GM04504 (cell line): ENCODE measurements at places on chromosomes 4 and X.
A peak's percentile ranks its signal among the peaks of the same experiment; 100 is the strongest.

DNA sequence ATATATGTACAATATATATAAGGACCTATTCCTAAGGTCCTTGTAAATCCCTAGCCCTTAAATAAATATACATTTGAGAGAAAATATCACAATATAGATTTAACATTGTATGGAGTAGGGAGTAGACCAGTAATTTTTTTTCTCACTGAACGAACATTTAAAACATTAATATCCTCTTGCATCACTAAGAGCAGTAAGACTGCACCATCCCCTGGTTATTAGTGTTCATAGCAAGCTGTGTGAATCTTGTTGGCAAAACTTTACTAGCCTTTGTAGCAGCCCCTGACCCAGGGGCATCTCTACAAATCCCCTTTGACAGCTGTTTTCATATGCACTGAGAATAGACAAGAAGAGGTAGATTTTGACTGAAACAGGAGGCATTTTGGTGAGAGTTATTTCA is 146.5 kb downstream of the IL1RAPL2 start:
- no peak for DNase-seq

DNA sequence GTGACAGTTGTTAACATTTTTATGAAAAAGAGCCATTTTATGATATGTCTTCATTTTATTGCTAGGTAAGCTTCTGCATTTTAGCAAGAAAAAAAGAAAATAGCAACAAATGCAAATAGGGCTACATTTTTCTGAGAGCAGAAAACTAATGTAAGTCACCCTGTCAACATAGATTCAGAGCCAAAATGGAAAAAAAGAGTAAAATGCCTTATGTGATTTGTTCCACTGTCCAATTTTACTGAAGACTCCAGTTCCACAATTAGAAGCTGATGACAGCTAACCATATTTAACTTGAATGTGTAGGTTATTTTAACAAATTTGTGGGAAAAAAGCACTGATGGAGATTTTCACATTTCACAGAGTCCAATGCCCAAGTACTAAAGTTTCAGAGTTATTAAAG is 772.3 kb downstream of the FAT4 start:
- DNase-seq, result no peak

DNA sequence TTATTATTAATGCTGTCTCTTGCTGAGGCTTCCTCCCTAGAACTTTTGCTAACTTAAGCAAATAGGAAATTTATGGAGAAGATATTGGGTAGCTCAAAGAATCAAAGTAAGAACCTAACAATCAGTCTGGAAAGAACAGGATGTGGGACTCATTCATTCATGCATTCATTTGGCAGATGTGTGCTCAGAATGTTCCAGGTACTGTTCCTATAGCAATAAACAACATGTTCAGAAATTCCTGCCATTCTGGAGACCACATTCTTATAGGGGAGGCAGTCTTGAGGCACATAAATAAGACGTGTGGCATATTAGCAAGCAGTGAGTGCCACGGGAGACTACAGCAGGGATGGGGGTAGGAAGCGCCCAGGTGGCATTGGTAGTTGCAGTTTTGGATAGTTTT is 5.0 kb downstream of the GRK4 start:
- no peak for DNase-seq

GRCh38 chr4:141455651-141456050 is 180.7 kb upstream of the IL15 start:
- no peak for DNase-seq

DNA sequence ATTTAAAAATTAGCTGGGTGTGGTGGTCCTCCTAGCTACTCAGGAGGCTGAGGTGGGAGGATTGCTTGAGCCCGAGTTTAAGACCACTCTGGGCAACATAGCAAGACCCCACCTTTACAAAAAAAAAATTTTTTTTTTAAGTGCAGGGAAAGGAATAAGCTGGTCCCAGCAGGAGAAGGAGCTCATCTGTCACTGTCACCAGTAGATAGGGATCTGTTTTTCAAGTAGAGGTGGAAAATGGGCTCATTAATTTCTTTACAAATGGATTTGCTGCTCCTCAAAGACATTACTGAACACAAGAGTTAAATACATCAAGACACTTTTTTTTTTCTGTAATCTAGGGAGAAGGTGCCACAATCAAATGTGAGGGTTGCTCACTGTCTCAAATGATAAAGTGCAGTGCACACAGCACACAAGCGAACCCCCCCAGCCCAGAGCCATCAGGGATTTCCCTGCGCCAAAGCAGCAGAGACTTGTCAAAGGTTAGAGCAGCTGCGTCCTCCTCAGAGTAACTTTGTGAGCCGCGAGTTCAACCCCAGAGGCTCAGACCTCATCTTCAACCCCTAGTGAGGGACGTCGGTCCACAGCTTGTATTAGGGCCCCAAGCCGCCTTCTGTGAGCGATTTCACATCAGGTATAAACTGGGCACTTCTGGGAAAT is 14.3 kb upstream of the MTNR1A start:
- no peak for DNase-seq

GRCh38 chr4:92099861-92100260 is 203.9 kb upstream of the GRID2 start:
- no peak for DNase-seq

DNA sequence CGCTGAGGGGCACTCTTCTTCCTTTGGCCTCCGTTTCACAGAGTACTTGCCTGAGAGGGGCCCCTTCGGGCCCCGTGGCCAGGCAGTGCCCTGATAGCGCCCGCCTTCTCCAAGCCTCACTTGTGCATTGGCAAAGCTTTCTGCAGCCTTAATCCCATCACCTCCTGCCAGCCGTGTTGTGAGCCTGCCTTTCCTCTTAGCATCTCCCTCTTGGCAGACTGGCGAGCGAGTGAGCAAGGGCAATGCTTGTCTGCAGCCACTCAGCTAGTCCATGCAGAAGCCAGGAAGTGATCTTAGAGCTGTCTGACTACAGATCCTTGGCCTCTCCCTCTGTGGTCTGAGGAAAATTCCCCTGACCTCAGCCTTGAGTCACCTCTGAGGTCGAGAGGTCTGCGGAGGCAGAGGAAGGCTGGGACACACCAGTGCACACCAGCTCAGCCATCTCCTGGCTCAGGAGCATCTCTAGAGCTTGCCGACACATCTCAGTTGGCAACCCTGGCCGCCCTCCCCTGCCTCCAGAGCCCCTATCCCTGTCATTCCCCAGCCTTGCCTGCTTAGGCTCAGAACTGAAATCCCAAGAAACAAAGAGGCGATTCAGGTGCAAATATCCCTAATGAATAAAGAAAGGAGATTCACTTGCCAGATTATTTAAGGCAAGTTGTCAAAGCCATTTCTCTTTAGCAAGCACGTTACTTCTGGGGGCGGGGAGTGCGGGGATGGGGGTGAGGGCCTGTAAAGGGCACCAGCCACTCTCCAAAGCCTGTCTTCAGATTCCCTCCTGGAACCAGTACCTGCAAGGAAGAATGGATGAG is 143.5 kb upstream of the MAMLD1 start:
- peak; percentile 29 for DNase-seq

DNA sequence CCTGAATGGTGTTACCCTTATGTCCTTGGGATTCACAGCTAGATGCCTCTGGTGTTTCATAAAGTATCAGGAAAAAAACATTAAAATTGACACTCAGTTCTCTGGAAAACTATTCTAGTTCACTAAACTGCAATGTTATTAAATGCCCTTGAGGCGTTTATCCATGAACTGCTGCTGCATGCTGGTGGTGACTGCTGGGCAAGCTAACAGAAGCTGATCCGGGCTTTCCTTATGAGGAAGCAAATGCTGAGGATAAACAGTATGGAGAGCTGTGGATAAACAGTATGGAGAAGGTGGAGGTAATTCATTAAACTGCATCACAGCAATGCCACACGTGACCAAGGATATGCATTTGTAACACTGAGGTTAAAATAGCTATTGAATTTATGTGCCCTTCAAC is 227.0 kb downstream of the NR3C2 start:
- DNase-seq, result no peak

GRCh38 chr4:8502371-8502770 is 61.8 kb downstream of the TRMT44 start:
- no peak for DNase-seq

GRCh38 chr4:55528491-55528890 is 18.2 kb downstream of the CLOCK start:
- no peak for DNase-seq

GRCh38 chr4:139858436-139859205 is 193.0 kb downstream of the MGST2 start:
- DNase-seq, result no peak

- DNase-seq, result no peak
These were observed 118.3 kb upstream of the PUDP start for GRCh38 chrX:7266288-7266687.

GRCh38 chrX:30364229-30364628 is 55.0 kb upstream of the NR0B1 start:
- no peak for DNase-seq

- DNase-seq, result no peak
These were observed 721.7 kb downstream of the PCDH18 start for GRCh38 chr4:136810626-136811025.

DNA sequence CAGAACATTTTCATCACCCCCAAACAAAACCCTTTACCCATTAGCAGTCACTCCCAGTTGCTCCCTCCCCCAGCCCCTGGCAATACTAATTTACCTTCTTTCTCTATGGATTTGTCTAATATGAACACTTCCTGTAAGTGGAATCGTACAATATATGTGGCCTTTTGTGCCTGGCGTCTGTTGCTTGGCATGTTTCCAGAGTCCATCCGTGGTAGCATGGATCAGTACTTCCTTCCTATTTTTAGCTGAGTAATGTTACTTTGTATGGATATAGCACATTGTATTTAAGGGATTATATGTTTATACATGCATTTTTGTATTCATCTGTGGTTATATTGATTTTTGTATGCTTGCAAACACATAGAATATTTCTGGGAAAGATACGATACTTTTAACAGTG is 48.2 kb downstream of the PPEF1 start:
- no peak for DNase-seq

GRCh38 chr4:153521999-153522801 is 56.0 kb downstream of the TMEM131L start:
- no peak for DNase-seq

GRCh38 chr4:174201871-174202270 is 81.6 kb downstream of the FBXO8 start:
- DNase-seq, result no peak

DNA sequence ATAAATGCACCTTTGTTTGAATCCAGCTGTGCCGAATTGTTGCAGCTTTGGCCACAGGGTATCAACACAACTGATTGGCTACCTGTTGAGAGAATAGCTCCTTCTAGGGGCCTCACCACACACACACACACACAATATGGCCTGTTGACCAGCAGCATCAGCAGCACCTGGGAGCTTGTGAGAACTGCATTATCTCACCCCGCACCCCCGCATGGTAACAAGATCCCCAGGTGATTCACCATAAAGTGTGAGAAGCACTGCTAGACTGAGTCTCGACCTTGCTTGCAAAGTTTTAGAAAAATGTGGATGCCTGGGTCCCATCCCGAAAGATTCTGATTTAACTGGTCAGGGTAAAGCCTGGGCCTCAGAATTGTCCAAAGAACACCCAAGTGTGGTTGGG is 176.9 kb upstream of the PRPS2 start:
- DNase-seq, result no peak

GRCh38 chr4:38332699-38333098 is 331.3 kb upstream of the KLF3 start:
- no peak for DNase-seq

GRCh38 chrX:119398587-119398973 is 556 bp upstream of the SLC25A43 start:
- no peak for DNase-seq

DNA sequence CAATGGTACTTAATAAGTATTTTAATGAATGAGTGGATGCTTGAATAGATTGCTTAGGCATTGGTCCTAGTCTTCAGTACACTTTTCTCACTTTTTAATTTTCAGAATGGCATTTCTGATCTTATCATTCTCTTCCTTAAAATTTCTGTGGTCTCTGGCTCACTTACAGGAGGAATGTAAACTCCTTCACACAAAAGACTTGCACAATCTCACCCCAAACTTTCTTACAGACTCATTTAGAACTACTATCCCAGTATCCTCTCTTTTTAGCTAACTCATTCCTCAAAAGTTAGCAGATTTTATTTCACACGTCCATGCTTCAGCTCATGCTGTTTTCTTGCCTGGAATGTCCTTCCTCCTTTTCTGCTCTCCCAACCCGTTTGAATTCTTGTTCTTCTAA is 350.1 kb downstream of the GRXCR1 start:
- peak; percentile 24 for DNase-seq

- DNase-seq, result no peak
These were observed 107.9 kb upstream of the ELOVL6 start for GRCh38 chr4:110306303-110306702.

GRCh38 chr4:146257511-146257910 is 43.2 kb downstream of the REELD1 start:
- no peak for DNase-seq

DNA sequence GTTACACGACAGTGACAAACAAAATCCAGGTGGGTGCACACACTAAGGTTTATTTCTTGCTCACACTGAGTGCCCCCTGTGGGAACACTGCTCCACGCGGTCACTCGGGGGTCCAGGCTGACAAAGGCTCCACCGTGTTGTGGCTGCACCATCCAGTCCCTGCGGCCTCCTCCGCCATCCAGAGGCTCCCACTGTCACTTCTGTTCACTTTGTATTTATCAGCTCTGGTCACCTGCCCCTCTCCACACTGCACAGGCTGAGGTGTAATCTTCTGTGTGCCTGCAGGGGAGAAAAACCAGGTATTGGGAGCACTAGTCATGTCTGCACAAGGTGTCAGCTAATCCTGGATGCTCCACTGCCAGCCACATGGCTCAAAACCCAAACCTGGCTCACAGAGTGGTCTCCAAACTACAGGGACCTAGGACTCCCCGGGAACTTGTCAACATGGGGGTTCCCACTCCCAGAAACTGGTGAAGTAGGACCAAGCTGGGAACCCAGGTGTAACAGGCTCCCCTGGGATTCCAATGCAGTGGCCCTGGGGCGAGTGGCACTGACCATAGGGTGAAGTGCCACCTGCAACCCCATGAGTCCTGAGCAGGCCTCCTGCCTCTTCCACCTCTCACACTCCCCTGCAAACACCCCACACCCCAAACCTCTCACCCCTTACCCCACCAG is 25.5 kb downstream of the HMX1 start:
- no peak for DNase-seq

DNA sequence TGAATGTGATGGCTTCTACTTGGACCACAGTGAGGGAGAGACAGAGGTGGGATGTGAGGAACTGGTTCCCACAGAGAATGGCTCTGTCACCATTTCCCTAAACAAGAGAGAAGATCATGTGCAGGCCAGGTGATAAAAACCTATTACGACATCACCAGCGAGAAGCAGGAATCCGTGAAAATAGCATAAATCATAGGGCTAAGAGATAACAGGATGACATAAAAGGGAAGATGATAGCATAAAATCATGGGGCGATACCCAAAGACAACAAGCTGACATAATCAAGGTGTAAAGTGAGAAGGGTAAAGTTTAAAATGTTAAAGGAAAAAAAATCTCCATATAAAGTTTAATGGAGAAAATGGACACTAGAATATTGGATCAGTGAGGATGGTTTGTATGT is 205.5 kb upstream of the SLIT2 start:
- DNase-seq, result no peak

GRCh38 chr4:188308142-188308541 is 168.9 kb downstream of the TRIML1 start:
- no peak for DNase-seq
